ENCODE measurements at places on chromosomes 3 and 15.
A peak's percentile ranks its signal among the peaks of the same experiment; 100 is the strongest.

DNA sequence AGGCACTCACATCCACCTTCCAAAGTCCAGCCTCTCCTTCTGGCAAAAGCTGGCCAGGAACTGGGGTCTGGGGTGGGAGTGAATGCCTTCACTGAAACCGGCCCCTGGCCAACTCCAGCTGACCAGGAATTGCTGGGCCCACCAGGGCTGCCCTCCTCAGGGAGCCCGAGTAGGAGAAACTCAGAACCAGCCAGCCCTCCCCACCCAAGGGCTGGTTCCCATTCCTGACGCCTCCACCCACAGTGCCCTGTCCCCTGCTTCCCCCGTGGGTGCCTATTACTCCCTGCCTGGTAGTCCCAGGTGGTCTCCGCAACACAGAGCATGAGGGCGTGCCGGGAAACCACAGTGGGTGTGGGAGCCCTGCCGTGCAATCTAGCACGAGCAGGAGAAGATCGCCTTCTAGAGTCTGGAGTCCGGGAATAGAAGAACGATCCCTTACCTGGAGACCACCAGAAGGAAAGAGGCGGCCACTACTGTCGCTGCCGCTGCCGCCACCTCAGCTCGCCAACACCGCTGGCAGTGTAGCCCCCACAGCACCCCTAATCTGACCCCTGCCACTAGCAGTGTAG is 178.8 kb downstream of the POTEB3 start:
- no peak for DNase-seq

DNA sequence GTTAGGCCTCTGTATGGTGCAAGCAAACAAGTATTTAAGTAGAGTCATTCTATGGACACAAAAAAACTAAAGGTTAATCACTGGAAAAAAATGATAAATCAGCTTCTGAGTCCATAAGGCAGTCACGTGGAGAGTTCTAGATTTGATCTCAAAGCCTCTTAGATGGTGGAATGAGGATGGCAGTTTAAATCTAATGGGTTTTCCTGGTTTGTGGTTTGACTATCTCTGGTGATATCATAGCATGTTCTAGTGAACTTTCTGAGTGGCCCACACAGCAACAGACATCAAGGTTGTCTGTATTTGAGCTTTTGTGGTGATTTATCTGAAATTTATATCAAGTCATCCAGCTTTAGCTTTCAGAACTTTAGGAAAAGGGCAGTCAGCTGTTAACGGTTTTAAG is 52.4 kb downstream of the ILDR1 start:
- DNase-seq = no peak

GRCh38 chr3:8313560-8314267 is 187.9 kb upstream of the LMCD1 start:
- DNase-seq = no peak

DNA sequence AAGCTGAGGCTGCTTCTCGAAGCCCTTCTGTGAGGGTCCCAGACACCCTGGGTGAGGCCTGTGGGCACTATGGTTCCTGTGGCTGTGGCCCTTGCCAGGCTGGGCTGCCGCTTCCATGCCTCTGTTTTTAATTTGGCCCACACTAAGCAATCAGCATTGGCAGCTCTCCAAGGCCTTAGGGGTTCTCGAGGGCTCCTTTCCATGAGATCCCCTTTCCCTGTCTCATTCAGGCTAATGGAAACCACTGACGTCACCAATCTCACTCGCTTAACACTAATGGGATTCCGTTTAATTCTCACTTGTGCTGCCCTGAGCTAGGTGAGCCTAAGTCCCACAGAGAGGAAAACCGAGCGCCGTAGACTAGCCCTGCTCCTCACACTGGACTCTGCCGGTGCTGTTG is 60.2 kb upstream of the RAB6B start:
- no peak for DNase-seq

- DNase-seq = no peak
Measured at GRCh38 chr15:55742927-55743728, at the start of gene PRTG. Gene PRTG (minus strand): TSS chr15:55743152. CDS start chr15:55742931, 221 bp downstream.

DNA sequence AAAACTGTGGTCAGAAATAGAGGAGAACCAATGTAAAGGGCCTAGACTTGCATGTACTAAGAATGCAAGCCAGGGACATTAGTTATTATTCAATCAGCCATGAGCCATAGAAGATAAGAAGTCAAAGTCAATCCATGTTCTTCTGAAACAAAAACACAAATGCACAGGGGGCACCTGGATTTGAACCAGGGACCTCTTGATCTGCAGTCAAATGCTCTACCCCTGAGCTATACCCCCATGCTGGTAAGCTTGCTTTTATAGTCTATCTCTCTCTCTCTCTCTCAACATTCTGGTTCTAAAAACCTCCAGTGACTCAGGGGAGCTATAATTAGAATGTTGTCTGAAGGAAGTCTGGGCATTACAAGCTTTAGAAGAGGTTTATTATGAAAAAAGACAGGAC is 85.6 kb upstream of the ACP3 start:
- no peak for DNase-seq

DNA sequence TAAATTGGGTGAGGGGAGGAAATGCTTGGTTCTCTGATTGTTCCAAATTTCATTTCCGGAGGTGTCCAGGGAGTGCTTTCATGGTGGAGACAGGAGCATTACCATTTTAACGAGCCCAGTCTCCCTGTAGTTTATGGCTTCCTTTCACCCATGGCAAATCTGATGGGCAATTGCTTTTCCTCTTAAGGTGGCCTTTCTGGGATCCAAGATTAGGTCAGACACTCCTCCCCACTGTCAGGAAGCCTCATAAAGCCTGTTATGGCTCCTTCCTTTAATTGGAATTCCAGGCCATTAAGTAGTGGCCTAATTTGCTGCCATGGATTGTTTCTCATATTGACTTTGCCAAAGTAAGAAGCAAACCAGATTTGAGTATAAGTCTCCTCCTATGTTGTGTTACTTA is 157.8 kb downstream of the PDCD6IP start:
- DNase-seq = no peak

DNA sequence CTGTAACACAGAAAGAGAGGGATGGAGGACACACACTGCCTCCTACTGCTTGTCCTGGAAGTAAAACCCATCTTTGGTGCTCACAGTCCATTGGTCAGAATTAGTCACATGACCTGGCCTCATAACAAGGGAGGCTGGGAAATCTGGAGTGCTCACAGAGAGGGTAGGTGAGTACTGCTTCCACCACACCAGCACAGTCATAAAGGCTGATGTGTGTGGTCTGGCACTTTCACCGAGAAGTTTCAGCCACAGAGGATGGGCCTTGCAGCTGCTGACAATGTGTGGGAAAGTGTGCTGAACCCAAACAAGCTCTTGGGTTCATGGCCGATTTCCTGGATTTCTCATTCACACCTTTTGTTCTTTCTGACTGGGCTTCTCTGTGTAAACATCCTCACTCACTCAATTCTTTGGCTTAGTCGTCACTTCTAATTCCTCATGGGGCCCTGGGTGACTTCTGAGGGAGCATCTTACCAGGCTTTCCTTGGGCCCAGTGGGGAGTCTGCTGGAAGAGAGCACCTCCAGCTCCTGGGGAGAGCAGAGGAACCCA is 100.7 kb downstream of the ASB7 start:
- peak; percentile 70 for DNase-seq

DNA sequence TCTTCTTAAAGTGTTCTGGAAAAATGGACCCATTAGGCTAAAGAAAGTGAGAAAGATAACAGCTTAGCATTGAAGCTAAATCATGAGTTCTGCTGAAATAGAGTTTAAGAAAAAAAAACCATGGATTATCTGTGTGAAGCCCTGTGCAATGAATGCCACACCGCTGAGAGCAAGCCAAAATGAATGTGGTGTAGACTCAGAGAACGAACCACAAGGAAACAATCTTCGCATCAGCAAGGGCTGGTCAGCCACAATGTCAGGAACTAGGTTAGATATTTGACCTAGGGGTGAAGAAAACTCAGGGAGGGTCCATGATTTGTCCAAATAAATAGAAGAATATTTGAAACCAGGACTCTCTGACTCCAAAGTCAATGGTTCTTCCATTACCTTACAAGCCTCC is 91.4 kb upstream of the MEX3B start:
- DNase-seq = no peak

GRCh38 chr15:77983708-77984445 is 93.6 kb downstream of the TBC1D2B start:
- DNase-seq = no peak

- DNase-seq = no peak
Measured at GRCh38 chr15:63532307-63532744, 27.9 kb downstream of the USP3 start.

- DNase-seq = no peak
Measured at GRCh38 chr3:513301-513700, 316.7 kb downstream of the CHL1 start.

DNA sequence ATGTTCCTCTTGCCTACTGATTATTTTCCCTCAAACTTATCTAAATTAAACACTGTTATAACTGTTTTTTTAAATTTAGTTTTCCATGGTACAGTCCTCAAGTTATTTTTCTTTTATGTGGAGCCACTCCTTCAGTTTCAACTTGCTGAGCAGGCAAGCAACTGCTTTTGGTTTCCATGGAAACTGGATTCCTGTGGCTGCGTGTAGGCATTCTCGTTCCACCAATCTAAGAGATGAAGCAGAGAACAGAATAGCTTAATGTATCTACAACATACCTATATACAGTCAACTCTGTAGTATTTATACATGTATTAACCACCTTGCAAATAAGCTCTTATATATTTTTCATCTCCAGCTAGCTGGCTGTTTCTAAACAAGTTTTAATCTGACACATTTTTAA is 25.8 kb upstream of the ANXA2 start:
- DNase-seq = no peak

GRCh38 chr15:63256433-63257274 is 20.8 kb upstream of the APH1B start:
- no peak for DNase-seq

GRCh38 chr3:127565711-127566110 is 24.8 kb downstream of the TPRA1 start:
- DNase-seq = no peak

GRCh38 chr3:134339331-134339730 is 34.9 kb downstream of the AMOTL2 start:
- no peak for DNase-seq

DNA sequence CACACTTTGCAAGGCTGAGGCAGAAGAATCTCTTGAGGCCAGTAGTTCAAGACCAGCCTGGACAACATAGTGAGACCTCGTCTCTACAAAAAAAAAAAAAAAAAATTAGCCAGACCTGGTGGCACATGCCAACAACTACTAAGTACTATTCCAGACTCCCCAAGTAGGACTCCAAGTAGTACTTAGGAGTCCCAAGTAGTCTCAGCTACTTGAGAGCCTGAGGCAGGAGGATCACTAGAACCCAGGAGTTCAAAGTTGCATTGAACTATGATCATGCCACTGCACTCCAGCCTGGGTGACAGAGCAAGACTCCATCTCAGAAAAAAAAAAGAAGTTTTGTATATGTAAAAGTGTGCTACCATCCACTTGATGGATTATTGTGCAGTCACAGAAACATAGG is 486.6 kb downstream of the SOX2 start:
- no peak for DNase-seq

GRCh38 chr15:92502336-92502735 is 108.7 kb downstream of the ST8SIA2 start:
- DNase-seq = no peak

DNA sequence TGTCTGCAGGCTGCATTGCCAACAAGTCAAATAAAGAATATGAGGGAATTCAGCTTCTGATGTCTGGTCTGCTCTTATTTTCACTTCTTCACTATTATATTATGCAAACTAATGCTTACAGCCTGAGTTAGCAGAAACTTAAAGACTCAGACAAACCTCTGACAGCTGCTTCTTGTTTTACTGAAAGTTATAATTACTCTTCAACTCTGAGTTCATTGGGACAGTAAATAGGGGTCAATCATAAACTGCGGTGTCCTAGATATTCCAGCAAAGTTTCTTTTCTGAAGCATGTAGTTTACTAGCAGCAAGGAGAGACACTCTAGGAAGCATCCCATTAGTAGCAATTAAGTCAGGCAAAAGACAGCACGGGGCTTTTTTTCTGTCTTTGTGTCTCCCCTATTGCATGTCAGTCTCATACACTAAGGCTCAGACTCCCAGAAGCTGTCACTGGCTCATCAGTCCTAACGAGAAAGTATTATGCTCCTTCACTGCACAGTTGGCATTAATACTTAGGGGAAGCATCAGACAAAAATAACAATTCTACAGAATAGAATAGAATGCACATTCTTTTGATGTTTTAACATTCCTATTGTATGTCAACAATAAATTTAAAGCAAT is 1060.8 kb downstream of the ROBO1 start:
- DNase-seq = no peak

DNA sequence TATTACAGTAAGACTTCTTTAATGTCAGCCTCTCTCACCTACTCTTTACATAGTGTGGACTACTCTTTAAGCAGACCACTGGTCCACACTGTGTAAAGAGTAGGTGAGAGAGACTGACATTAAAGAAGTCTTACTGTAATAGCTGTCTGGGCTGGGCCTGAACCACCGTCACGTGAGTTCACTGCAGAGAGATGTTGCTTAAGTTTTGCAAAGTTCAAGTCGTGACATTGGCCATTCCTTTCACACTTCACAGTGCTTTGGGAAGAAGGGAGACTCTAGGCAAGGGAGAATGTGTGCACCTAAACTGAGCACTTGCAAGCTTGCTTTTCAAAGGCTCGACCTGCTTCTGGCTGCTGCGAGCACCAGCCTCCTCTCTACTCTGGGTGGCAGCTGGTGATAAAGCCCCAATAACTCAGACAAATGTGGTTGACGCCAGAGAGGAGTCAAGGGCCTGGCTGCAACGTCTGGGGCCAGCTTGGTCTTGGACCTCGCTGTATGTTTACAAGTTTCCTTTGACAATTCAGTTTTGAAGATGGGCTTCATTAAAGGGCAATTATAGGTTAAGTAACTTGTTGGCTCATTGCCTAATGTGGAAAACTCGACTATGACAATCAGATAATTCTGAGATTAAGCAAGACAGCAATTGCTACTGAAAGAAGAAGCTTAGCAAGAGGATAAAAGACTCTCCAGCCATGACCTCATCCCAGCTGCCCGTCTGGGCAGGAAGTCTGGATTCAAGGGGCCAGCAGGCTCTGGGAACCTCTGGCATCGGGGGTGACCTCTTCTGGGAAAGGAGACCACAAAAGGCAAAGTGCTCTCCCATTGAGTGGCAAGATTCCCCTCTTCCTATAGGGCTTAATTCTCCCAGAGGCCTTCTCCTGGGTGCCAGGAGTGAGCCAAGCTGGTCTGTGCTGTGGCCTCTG is 242.1 kb upstream of the TLE3 start:
- no peak for DNase-seq

- DNase-seq = no peak
Measured at GRCh38 chr3:2099028-2099671, 484 bp downstream of the CNTN4 start.

GRCh38 chr3:23659840-23660430 is 145.8 kb upstream of the UBE2E1 start:
- DNase-seq = no peak

- no peak for DNase-seq
Measured at GRCh38 chr3:13767896-13768295, 112.0 kb downstream of the WNT7A start.

DNA sequence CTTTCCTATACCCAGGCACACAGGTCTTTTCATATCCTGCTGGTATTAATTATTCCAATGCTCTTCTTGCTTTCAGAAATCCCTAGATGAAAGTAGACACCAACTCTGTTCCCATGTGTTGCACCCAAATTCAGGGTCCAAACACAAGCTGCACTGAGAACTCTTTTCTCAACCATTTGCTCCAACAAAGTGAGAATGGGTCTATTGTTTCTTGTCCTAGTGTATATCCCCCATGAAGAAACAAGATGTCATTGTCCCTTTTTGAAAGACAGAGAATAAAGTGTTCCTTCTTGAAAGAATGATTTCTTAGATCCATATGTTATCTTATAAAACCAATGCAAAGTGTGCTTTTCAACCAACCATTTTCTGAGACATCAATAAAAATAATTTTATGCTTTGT is 353.7 kb downstream of the CNTN6 start:
- DNase-seq = no peak

- DNase-seq = no peak
Measured at GRCh38 chr15:73940061-73940981, 14.1 kb downstream of the LOXL1 start.

Measured in activated CD4-positive, alpha-beta T cell treated with anti-CD3 and anti-CD28 coated beads for 48 hours (primary cell).